ENCODE measurements at places on chromosomes 16 and 17.
A peak's percentile ranks its signal among the peaks of the same experiment; 100 is the strongest.

- DNase-seq: no peak
These were observed 578.7 kb upstream of the CDH11 start for GRCh38 chr16:65700596-65700995.

DNA sequence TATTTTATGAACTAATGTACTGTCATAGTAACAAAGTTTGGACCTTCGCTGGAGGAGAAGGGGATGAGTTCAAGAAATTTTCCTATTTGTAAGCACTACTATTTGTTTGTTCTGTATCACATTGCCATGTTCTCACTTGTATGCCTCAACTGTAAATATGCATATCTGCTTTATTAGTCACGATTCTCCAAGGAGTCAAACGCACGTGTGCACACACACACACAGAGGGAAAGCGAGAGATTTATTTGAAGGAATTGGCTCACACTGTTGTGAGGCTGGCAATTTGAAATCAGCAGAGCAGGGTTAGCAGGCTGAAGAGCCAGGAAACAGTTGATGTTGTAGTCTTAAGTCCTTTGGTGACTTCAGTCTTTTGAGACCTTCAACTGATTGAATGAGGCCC is 24.9 kb upstream of the MYH2 start:
- DNase-seq: no peak

GRCh38 chr16:23423496-23424049 is 29.4 kb downstream of the COG7 start:
- peak; percentile 40 for DNase-seq

GRCh38 chr17:32142857-32143526 is 690 bp downstream of the RHOT1 start:
- no peak for DNase-seq

GRCh38 chr16:11973070-11973469 is 3.5 kb upstream of the SNX29 start:
- DNase-seq: no peak

- DNase-seq: peak; percentile 61
These were observed 90.6 kb upstream of the CDH5 start for GRCh38 chr16:66275775-66276428.

- DNase-seq: no peak
These were observed 91.3 kb downstream of the MAF start for GRCh38 chr16:79509211-79509631.

DNA sequence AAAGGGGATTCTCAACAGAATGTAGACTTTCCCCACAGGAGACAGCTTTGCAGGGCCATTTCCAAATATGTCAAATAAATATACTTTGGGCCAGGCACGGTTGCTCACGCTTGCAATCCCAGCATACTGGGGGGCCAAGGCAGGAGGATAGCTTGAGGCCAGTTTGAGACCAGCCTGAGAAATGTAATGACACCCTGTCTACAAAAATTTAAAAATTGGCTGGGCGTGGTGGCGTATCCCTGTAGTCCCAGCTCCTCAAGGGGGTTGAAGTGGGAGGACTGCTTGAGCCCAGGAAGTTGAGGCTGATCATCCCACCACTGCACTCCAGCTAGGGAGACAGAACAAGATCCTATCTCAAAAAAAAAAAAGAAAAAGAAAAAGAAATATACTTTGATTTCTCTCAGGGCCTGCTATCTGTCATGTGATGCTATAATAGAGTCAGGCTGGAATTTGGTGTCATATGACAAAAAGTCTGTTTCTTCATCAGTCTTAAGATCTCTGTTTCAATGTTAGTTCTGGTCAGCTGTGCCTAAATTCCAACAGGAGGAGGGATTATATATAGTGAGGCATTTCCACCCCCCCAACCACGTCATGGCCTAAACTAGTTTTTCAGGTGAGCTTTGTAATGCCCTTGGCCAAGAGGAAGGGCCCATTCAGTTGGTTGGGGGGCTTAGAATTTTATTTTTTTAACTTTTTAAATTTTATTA is 4.3 kb upstream of the ZDHHC7 start:
- no peak for DNase-seq

DNA sequence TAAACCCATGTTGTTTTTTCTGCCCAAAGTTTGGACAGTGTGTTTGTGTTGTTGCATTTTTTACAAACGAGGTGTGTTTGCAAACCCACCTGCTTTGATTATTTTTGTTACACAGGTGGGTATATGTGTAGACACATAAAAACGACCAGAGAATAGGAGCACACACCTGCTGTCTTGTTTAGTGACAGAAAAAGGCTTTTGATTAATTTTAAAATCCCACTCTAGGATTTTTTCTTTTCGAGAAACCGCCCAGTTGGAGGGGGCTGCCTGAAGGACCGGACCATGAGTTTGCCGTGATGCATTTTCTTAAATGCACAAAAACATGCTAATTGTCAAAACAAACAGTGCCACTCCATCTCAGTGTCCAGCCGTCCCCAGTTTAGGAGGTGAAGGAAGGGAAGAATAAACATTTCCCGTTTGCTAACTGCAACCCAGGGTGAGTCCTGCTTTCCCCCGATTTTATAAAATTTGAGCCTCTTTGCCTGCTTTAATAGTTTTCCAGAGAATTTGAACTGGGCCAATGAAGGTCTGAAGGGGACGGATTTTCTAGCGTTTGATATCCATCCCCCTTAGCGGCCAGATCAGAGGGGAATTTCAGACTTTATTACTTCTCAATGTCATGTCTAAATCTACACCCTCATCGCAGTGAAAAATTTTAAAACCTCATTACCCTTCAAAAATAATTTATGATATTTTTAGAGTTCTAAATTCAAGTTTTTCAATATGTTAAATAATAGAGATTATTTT is 3.2 kb downstream of the FOXC2 start:
- DNase-seq: no peak

- no peak for DNase-seq
These were observed 810.6 kb downstream of the CDH11 start for GRCh38 chr16:64311241-64311640.

DNA sequence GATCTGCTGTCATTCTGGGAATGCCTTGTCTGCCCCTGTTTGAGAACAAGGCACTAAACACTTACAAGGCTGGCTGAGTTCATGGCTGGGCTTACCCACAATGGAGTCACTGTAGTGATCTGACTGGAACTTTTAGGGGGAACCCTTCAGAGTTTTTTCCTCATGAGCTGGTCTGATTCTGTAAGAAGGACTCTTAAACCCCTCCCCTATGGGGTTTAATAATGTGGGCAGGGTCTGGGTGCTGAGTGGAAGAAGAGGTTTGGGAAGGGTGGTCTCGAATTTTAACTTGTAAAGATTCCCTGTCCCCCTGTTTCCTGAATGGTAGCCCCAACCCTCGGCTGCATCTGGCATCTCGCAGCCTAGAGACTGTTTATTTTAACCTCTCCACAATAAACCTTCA is 30.6 kb downstream of the OSBPL7 start:
- no peak for DNase-seq

DNA sequence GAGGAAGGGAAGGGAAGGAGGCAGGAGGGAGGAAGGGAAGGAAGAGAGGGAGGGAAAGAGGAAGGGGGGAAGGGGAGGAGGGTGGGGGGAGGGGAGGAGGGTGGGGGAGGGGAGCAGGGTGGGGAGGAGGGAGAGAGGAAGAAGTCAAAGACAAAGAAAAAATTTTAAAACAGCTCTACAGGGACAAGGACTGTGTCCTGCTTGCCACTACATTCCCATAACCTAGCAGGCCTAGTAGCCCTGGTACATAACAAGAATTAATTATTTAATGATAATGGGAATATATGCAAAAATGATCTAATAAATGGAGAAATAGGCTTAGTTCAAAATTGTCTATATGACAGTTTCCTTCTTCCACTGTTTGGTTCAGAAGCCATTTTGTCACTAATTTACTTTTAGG is 47.6 kb upstream of the NOG start:
- no peak for DNase-seq

- no peak for DNase-seq
These were observed 6.7 kb upstream of the TLCD3A start for GRCh38 chr17:725746-726145.

- no peak for DNase-seq
These were observed 4.0 kb upstream of the WNT3 start for GRCh38 chr17:46822388-46822921.

GRCh38 chr17:75592348-75593020 is 4.9 kb downstream of the MYO15B start:
- DNase-seq: no peak

DNA sequence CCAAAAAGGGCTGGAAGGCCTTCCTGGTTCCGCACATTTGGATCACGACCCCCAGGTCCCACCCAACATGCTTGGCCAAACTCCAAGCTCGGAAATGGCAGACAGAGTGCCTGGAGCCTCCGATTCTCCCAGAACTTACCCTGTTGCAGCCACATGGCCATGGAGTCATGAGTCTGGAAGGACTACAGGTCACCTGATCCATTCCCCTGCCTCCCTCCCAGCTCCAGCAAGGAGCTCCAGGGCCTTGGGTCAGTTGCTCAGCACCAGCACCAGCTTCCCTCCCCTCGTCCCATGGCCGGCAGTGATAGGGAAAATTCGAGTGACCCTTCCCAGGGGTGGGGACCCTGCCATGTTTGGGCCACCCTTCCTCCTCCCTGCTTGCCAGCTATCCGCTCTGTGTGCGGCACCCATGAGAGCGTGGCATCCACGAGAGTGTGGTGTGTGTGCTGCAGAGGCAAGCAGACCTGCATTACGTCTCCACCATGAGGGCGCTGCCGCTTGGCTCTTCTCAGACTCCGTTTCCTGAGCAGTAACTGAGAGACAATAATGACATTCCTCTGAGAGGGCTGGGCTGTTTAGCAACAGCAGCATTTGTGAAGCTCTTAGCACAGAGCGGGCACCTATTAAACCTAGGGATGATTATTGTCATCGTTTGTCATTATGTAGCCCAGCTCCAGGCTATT is 21.3 kb upstream of the RPL38 start:
- DNase-seq: no peak

DNA sequence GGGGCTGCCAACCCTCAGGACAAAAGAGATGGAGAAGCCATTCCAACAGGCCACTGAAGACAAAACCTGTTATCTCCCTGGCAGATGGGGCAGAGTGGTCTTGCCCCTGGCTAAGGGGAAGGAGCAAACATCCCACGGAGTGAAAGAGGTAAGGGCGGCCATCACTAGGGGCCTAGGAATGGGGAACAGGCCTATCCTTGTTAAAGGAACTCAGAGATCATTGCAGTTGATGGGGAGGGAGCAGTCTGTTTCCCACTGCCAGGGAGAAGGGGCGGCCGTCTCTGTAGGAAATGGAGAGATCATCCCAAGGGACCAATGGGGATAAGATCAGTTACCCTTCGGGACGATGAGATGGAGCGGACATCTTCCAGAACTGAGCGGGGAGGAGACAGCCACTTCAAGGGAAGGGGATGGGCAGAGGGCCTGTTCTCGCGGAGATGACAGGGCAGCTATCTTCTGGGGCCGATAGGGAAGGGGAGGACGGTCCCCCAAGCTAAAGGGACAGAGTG is 581 bp upstream of the TMEM208 start:
- peak; percentile 9 for DNase-seq

DNA sequence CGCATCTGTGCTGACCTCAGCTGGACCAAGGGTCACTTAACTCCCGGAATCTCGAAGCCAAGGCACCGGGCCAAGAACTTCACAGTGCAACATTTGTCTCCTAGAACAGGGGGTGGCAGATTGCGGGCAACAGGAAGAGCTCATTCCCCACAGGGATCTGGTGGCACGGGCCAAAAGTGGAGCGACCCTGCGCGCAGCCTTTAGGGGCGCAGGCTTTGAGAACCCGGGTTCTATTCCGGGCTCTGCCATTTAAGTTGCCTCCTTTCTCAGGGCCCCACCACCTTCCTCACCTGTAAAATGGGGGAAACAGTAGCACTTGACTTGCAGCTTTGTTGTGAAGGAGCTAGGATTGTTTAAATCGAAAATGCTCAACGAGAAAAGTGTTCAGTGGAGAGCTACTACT is 651 bp downstream of the SHMT1 start:
- DNase-seq: no peak

GRCh38 chr16:49459953-49460735 is 86.5 kb downstream of the C16orf78 start:
- DNase-seq: no peak

DNA sequence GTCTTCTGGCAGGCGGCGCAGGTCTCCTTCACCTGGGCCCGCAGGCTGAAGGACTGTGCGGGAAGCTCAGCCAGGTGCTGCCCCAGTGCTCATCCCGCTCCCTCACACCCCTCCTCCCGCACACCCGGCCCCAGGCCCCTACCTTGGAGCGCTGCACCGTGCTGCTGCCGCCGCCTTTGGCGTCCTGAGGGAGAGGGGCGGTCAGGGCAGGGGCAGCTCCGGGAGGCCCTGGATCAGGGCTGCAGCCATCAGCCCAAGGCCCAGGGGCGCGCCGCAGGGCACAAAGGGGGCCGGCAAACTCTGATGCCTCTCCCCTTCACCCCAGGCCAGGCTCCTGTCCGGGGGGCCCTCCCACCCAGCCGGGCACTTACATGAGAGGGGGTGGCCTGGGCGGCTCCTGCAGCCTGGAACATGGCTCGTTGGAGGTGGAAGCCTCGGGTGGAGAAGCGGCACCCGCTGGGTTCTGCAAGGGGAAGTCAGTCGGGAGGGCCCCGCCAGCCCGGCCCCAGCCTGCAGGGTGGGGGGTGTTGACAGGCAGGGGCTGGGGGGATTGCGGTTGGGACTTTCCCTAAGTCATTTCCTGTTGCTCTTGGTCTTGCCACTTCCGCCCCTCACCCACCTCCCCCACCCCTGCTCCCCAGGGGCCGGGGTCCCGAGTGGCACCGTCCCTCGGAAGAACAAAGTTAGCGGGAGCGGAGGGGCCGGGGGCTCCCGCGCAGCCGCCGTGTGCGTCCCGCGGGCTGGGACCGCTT is 863 bp downstream of the LIMD2 start:
- DNase-seq: no peak

DNA sequence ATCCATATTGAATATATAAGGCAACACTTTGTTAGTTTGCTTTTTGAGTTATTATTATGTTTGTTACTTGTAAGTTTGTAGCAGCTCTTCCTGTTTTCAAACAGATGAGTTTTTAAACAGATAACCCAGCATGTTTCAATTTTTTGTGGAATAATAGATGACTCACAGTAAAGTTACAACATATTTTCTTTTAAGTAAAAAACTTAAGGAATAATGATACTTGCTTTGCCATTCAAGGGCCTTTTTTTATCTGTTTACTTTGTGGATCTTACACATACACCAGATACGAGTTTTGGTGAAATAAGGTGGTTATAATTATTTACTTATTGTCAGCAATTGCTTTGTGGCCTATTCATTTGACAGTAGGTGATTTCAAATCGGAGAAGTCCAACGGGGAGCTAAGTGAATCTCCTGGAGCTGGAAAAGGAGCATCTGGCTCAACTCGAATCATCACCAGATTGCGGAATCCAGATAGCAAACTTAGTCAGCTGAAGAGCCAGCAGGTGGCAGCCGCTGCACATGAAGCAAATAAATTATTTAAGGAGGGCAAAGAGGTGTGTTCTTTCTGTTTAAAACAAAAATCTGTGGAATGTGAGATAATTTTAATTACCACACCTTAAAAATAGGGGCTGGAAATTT is 66.3 kb downstream of the BPTF start:
- DNase-seq: peak; percentile 52

DNA sequence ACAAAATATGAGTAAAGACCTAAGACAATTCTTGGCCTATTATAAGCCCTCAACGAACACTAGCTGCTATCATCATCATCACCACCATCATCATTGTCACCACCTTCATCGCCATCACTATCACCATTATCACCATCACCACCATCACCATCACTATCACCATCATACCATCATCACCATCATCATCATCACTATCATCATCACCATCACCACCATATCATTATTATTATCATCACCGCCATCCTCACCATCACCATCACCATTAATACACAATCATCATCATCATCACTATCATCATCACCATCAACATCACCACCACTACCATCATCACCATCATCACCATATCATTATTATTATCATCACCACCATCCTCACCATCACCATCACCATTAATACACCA is 82.5 kb downstream of the RGS9 start:
- DNase-seq: no peak

Measured in NCI-H1694 treated with DMSO at 0.1 percent for 48 hours (cell line).